ENCODE measurements at places on chromosomes 7 and 10.

DNA sequence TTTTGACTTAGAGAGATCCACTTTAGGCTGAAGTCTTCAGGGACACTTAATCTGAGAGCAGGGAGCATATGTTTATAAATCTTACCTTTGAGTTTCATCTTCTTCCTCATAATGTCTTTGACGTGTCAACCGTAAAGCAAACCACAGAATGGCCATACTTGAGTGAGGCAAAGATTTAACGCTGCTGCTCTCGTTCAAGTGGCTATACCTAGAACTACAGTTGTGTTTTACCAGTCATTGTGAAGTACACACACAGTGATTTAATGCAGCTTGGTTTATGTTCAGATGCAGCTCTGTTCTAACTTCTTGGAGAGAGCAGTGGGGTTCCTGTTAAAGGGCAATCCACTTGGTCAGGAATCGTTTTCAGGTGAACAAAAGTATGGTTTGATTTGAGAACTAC, 39.9 kb upstream of the GOT1 start:
- no peak for DNase-seq

DNA sequence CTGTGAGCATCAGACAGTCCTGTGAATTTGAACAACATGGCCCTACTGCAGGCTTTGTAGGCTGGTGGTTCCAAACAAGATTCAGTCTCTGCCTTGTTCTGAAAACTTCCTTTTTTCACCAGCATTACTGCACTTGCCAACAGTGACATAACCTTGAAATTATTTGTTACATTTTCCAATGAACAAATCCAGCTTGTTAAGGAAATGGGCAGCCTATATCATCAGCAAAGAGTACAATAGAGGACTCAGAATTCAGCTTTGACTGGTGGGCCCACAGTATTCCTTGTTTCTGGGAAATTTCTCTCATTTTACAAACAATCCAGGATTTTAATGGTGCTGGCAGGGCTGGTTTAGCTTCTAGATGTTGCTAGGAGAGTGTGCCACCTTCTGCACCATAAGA, 703.7 kb upstream of the FZD8 start:
- no peak for DNase-seq

DNA sequence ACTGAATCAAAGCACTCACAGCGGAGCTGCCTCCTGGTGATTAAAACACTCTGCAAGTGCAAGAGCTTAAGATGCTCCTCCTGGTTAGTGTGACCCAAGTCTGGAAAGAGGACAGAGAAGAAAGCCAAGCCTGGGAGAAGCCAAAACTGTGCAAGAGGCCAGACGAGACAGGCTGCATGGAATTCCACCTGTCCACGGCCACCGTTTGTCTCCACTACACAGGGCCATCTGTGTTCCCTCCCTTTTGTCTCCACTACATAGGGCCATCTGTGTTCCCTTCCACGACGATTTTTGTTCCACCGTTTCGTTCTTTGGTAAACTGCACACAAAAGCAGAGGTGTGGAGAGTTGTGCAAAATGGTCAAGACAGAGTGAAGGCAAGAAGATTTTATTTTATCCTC, 233.0 kb downstream of the DIP2C start:
- DNase-seq = no peak

DNA sequence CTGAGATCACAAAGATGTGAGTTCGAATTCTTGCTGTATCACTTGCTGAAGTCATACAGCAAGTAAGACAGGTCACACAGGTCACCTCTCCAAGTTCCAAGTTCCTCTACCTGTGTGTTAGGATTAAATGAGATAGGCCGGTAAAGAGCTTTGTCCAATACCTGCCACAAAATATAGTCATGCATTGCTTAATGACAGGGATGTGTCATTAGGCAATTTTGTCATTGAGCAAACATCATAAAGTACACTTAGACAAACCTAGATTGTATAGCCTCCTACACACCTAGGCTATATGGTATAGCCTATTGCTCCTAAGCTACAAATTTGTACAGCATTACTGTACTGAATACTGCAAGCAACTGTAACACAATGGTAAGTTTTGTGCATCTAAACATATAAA, 469.4 kb downstream of the KCNMA1 start:
- DNase-seq = no peak
